ENCODE measurements at places on chromosomes 4 and X.
A peak's percentile ranks its signal among the peaks of the same experiment; 100 is the strongest.

DNA sequence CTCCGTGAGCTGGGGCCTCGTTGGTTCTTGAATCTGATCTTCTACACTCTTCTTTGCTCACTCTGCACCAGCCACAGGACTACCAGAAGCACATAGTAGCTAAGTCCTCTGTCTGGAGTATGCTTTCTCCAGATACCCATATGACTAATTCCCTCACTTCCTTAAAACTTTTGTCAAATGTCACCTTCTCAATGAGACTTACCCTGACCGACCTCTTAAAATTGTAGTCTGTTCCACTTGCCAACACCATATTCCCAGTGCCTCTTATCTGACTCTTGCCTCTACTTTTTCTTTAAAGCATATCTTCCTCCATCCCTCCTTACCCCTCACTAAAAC lies 10.0 kb downstream of the PARM1 start:
- no peak for DNase-seq

DNA sequence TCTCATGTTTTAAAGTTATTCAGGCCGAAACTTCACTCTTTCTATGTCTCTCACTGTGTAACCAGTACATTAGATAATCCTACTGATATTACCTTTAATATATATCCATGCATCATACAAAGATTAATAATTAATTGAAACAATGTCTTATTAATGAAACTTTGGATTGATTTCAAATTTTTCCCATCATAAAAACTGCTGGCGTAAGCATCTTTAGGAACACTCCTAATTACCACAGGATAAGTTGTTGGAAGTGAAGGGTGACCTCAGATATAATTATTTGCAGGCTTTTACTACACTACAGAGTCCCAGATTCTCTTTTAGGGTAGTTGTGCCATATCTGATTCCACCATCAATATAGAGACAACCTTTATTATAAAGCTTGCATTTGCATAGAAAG lies 181.3 kb upstream of the SFRP2 start:
- DNase-seq, result no peak

DNA sequence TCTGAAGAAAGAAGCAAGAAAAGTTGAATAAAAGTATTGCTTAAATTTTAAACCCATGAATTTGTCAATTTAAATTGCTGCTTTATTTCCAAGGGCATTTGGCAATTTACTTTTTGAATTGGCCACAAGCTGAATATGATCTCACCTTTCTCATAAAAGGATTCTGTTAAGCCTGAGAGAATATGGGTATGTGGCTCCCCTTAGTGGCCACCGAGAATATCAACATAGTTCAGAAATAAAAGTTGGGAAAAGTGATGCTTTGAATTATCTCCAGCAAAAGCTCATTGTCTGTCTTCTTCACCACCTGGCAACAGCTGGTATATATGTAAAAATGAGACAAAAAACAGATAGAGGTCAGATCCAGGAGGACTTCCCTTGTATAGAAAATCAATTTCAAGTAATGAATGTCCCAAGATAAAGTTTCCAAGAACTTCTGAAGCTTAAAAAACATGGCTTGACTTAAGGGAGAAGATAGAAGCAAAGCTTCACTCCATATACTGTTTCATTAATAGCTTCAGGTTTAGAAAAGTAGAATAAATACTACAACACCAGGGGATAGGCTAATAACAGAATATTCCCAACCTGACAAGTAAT lies 290.7 kb upstream of the FAM241A start:
- no peak for DNase-seq

- DNase-seq, result no peak
Measured at GRCh38 chrX:9515489-9515888, 50.6 kb downstream of the TBL1X start.

DNA sequence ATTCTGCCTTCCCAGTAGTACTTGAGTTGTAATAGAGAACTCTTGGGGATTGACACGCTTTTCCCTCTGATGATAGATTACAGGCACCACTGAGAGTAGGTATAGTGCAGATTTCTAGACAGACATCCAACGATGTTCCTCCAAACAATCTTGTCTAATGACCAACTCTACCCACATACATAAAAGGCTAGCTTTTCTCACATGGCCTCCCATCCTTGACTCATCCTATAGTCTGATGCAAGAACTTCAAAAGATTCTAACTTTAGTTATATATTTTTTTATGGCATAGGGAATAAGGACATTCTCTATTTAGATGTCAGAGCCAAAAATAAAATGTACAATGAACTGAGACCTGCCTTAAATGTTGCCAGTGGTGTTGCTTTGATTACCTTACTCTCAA lies 60.9 kb downstream of the GLRA2 start:
- DNase-seq, result no peak

- DNase-seq, result no peak
Measured at GRCh38 chr4:175906384-175906783, 94.3 kb upstream of the GPM6A start.

DNA sequence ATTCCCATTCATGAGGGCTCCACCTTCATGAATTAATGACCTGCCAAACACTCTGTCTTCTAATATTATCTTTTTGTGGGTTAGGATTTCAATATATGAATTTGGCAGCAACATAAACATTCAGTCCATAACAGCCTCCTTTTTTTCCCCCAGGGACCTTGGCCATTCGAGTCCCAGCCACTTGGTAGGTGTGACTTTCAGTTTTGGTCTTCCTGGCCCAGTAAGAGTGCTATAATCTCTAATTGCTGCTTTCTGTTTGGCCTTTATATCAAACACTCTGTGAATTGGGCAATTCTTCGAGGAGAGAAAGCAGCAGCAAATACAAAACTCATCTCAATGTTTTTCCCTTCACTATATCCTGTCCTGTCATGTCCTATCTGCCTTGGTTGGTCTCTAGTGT lies 12.4 kb upstream of the RADX start:
- no peak for DNase-seq

GRCh38 chr4:156223985-156224384 lies 270.3 kb upstream of the CTSO start:
- DNase-seq, result no peak

DNA sequence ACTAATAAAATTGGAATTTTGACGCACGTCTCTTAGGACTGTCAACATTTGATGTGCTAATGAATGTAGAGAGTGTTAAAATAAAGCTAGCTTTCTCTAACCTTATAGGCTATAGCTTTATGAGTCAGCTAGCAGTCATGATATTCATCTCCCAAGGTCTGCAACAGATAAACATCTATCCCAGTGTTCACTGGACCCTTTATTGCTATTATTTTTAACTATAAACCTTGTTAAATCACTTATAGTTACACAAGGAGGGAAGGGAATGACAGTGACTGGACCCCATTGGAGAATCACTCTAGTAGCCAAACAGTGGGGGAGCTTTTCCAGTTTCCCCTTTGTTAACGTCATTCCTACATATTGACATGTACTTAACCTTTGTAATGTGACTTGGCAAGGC lies 67.9 kb upstream of the SHISA3 start:
- no peak for DNase-seq

- no peak for DNase-seq
Measured at GRCh38 chr4:147288512-147288911, 192.4 kb upstream of the EDNRA start.

DNA sequence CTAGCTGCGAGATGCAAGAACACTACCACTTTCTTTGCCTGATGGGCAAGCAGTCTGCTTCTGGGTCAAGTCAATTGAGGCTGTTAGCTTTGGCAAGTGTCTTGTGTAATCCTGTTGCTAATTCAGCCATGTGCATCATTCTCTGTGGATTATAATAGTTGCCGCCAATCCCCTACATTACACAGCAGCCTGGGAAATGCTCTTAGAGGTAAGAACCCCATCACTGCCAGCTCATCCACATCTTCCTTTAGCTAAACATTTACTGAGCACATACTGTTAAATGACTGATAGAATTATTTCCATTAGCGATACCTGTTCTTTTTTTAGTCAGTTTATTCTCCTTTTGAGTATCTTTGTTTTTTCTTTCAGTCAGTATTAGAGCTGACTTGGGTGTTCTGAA lies 116.2 kb downstream of the CBR4 start:
- no peak for DNase-seq

DNA sequence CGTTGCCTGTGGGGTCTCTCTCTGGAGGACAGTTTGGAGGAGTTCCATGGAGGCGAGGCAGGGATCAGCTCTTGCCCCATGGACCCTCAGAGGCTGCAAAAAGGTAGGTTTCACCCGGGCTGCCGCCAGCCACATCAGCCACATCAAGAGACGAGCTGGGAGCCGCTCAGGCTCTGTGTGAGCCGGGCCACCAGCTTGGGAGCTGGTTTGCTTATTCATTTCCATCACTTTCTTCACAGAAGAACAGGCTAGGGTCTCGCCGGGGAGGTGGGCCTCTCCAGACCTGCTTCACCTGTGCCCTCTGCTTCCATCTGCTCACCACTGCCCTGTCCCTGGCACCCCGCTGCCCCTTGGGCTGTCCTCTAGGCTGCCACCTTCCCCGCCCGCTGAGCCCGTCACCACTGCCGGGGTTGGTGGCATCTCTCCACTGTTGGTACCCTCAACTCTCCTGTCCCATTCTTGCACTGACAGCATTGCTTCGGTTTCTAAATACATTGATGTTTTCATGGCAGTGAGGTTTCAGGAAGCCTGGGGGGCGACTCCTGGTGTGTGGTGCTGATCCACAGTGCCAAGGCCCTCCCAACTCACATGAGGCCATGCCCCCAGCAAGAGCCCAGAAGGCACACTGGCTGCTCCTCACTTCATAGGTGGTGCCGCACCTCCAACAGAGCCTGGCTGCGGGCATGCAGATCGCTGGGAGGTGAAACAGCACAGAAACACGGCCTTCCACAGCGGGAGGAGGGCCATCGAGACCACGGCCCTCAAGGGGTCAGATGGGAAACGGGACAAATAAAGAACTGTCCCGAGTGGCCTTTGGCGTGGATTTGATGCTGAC lies 4.5 kb upstream of the TREX2 start:
- no peak for DNase-seq

GRCh38 chr4:170025523-170026252 lies 507 bp downstream of the MFAP3L start:
- no peak for DNase-seq

DNA sequence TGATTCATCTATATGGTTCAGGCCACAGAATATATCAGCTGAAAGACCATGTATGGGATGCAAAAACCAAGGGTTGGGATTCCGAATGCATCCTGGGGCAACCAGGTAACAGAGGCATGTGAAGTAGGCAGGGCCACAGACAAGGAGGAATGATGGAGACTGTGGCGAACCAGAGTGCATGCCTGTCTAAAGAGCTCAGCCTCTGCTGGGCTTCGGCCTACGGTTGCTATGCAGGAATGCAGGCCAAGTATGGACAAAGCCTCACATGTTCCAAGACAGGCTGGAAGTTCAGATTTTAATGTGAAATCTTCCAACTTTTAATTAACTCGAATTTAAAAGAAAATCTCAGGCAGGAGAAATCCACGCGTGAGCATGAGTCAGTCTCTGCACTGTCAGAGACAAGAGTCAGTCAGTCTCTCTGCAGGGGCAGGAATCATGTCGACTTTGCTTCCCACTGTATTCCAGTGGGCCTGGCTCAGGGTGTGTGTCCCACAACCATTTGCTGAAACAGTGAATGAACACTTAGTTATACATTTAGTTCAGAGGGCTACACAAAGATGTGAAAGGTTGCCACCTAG lies 344.4 kb downstream of the UNC5C start:
- DNase-seq, result no peak

GRCh38 chr4:85703096-85703495 lies 228.1 kb downstream of the ARHGAP24 start:
- no peak for DNase-seq

- DNase-seq, result no peak
Measured at GRCh38 chr4:155759372-155760252, 791 bp downstream of the GUCY1B1 start.

GRCh38 chr4:150906987-150907633 lies 108.0 kb downstream of the LRBA start:
- no peak for DNase-seq

DNA sequence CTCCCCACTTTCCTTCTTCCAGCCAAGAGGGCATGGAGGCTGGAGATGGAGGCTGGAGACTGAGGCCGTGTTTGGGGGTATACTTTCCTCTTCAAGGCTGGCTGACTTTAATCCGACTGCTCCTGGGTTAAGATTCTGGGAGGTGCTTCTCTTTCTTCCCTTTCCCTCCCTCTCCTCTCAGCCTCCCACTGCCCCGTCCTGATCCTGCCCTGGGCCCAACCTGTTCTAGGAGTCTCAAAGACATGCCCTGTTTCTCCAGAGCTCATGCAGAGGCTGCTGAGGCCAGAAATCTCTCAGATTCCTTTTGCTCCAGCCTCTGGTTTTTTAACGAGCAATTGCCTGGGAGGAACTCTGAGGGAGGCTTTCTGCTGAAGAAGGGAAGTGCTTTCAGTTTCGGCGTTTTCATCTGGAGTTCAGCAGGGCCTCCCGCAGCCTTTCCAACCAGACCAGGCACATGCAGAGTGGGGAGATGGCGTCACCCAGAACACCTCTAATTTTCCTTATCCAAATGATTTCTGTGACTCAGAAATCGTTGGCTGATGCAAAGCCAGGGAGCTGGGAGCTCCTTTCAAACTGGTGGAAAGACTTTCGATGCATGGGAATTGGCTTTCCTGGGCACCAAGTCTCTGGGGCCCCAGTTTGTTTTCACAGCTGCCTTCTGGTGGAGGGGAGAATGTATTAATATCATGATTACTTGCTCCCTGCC lies 34.5 kb upstream of the FAM9C start:
- no peak for DNase-seq

GRCh38 chr4:118759481-118759880 lies 74.3 kb downstream of the METTL14 start:
- no peak for DNase-seq

- no peak for DNase-seq
Measured at GRCh38 chr4:122689972-122690371, 42.5 kb upstream of the BBS12 start.

DNA sequence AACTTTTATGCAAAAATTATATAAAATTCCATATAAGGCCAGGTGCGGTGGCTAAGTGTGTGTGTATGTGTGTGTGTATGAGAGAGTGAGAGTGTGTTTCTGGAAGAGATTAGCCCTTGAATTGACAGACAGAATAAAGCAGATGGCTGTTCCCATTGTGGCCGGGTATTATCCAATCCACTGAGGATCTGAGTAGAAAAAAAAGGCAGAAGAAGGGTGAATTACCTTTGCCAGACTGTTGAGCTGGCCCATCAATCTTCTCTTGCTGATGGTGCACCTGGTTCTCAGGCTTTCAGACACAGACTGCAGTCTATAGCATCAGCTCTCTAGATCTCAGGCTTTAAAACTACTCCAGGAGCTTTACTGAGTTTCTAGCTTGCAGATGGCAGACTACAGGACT lies 92.2 kb upstream of the SLIT2 start:
- no peak for DNase-seq

GRCh38 chrX:39705290-39705689 lies 392.5 kb downstream of the BCOR start:
- DNase-seq, result peak; percentile 26

DNA sequence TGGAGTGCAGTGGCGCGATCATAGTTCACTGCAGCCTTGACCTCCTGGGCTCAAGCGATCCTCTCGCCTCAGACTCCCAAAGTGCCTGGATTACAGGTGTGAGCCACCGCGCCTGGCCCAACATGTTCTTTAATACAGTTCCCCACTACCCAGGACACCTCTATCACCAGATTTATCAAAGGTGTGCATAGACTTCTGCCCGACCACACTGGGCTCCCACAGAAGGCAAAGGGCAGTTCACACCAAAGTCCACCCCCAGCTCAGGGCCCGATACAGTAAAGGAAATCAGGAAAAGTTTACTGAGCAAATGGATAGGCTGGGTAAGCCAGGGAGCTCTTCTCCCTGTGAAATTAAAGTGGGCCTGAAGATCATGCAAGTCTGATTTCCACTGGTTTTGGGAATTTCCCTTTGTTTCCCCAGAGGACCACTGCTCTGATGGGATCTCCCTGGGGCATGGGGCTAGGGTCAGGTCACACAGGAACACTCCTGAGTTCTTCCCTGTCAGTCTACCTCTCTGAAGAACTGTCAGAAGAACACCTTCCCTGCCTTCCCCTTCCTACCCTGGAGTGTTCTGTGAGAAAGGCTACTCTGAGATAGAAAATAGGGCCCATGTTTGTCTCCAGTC lies 17.7 kb upstream of the PIM2 start:
- DNase-seq, result no peak
